ENCODE measurements at places on chromosomes 11 and 22.

DNA sequence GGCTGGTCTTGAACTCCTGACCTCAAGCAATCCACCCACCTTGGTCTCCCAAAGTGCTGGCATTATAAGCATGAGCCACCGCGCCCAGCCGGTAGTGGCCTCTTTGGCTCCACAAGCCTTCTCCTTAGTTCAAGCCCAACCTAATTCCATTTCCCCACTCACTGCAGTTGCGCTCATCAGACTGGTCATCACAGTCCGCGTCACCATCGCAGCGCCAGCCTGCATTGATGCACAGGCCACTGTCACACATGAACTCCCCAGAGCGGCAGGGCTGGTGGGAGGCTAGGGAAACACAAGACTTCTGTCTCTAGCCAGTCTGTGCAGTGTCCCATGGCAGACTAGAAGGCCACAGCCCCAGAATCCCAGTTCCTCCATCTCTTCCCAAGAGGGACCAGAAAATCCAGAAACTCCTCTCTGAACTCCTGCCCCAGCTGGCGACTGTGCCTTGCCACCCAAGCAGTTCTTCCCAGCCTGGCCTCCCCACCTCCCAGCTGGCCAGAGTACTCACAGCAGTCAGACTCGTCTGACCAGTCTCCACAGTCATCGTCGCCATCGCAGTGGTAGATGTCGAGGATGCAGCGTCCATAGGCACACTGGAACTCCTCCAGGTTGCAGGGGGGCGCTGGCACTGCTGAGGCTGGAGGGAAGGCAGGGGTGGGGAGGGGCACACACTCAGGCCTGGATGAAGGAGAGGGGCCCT, 19.8 kb downstream of the LRP4 start:
- DNase-seq = no peak

DNA sequence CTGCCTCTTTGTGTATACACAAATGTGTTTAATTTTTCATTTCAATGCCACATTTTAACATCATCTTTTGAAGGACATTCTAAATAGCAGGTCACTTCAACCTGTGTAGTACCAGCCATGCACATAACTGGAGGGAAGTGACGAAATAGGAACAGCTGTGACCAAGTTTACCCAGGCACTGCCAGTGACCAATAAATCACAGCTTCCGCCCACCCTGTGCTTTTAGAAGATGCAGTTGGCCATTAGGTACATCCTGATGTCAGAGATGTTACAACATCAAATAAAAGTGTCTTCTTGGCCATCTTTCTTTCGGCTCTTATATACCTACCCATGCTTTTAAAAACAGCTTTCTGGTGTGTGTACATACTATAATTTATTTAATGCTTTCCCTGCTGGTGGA, 7.8 kb downstream of the LDLRAD3 start:
- no peak for DNase-seq

GRCh38 chr11:78630561-78631303, 56.1 kb upstream of the NARS2 start:
- DNase-seq = no peak

DNA sequence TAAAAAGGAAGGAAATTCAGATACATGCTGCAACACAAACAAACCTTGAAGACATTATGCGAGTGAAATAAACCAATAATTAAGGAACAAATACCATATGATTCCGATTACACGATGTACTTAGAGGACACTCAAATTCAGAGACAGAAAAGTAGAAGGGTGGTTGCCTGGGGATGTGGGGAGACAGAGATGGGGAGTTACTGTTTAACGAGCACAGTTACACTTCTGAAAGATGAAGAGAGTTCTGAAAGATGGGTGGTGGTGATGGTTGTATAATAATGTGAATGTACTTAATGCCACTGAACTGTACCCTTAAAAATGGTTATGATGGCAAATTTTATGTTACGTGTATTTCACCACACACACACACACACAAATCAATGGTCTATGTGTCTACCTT, 14.7 kb downstream of the ZBTB44 start:
- no peak for DNase-seq

- DNase-seq = no peak
Measured at GRCh38 chr11:28799316-28799715, 691.1 kb downstream of the METTL15 start.

DNA sequence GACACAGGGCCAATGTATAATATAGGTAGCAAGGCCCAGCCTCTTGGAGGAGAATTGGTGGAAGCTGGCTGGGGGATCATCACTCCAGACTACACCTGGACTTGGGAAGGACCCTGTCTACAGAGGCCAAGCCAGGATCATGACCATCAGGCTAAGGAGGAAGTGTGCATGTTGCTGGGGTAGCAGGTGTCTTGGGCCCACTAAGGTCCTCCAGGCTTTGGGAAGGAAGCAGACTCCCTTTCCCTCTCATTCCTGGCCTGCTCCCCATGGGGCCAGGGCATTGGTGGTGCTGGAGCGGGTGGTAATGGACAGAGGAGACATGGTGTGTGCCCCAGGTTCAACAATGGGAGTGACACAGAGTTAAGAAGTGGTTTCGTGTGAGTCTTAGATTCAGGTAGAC, 16.0 kb upstream of the TUB start:
- no peak for DNase-seq

Data from T-helper 1 cell (primary cell).